ENCODE measurements at places on chromosomes 13 and 19.
A peak's percentile ranks its signal among the peaks of the same experiment; 100 is the strongest.

DNA sequence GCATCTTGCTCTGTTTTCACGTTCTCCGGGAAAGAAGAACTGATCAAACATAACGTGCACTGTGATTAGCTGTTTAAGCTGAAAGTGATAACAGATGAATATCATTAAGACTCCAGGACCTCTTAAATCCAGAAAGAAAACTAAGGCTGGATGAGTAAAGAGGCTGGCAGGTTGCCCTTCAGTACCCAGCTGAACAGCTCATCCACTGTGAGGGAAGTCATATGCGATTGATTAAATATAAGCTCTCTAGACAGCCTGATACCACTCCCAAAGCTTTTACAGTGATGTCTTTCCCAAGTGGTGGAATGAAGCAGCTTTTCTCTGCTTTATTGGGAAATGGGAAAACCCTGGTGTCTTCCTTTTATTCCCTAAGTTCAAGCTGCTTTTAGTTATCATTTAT lies 116.9 kb downstream of the EFNB2 start:
- DNase-seq = no peak

DNA sequence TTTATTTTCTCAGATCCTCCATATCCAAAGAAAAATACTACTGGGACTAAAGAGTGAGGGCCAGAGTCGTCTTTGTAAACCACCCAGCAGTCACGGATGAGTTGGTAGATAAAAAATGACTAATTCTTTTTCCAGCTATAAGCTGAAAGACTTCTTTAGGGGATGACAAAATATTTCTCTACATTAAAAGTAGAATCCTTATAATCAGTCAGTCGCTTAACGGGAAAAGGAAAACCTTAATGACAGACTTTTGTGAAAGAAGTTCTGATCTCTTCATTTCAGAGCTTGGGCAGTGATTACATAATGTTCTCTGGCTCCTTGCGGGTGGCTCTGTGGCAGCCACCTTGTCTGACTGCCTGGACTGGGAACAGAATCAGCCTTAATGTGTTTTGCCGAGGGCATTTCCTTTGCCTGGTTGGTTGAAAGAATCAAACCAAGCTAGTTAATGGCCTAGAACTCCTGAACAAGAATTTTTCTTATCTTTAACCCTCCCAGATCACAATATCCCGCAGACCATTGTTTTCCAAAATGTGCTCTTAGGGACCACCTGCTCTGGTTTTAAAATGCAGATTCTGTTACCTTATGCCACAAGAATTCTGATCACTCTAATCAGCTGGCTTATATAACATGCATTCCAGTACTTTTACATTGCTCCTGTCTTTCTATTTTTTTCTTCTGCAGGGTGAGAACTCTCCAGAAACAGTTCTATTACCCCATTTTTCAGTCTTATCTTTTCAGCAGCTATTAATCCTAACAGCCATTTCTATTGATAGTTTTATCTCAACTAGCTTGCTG lies 2.5 kb downstream of the ITM2B start:
- DNase-seq = peak; percentile 54

DNA sequence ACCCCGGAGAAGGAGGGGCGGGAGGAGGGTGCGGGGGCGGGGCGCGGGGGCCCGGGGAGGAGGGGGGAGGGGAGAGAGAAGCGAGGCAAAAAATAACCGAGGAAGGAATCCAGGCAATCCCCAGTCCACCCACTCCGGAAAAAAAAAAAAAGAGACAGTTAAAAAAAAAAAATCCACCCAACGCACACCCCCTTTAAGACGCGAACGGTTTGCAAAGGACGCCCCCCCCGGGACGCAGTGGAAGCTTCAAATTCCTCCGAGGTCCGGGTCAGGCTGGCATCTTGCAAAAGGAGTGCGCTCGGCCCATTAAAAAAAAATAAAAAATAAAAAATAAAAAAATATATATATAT lies at the start of gene CACNA1A:
CACNA1A (minus strand) TSS at position 9 of the 350 bp plus-strand sequence. CDS start 255 bp downstream, outside the sequence.
- no peak for DNase-seq

DNA sequence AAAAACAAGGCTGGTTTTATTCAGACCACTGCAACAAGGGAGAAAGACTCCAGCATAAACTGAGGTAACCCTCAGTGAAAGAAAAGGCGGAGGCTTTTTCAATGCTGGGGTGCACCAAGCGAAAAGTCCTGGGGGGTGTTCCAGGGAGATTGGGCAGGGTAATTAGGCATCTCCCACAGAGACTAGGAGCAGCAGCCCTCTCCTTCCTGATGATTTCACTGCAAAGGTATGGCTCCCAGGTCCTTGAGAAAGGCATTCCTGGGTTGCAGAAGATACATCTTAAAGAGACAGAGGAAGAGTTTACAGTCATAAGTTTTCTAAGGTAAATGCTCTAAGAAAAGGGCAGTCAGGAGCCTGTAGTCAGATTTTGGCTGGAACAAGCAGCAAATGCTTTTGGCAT lies 412.0 kb downstream of the FOXO1 start:
- DNase-seq = no peak

DNA sequence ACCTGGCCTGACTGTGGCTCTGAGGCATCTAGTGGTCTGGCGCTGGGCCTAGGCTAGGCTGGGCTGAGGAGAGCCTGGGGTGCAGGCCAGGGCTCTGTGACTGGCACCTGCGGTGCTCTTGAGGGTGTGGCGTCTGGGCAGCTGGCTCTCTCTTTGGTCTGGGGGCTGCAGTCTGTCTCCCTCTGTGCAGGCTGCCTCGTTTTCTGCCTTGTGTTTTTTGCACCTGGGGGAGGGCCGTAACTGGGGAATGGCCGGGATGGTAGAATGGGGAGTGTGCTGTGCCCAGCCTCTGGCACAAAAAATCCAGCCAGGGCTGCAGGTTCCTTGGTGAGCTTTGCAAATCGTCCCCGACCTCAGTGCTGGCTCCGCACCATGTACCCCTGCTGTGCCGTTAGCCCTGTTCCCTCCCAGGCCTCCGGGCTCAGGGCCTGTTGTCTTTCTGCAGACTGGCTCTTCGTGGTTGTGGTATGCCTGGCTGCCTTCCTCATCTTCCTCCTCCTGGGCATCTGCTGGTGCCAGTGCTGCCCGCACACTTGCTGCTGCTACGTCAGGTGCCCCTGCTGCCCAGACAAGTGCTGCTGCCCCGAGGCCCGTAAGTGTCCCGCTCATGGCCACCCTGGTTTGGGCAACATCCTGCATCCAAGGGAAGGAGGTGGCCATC lies 6.5 kb upstream of the USF2 start:
- no peak for DNase-seq

- no peak for DNase-seq
These were observed 4.5 kb downstream of the ADGRE1 start for GRCh38 chr19:6891761-6892385.

GRCh38 chr19:4187313-4188122 lies 5.0 kb downstream of the ANKRD24 start:
- DNase-seq = no peak

DNA sequence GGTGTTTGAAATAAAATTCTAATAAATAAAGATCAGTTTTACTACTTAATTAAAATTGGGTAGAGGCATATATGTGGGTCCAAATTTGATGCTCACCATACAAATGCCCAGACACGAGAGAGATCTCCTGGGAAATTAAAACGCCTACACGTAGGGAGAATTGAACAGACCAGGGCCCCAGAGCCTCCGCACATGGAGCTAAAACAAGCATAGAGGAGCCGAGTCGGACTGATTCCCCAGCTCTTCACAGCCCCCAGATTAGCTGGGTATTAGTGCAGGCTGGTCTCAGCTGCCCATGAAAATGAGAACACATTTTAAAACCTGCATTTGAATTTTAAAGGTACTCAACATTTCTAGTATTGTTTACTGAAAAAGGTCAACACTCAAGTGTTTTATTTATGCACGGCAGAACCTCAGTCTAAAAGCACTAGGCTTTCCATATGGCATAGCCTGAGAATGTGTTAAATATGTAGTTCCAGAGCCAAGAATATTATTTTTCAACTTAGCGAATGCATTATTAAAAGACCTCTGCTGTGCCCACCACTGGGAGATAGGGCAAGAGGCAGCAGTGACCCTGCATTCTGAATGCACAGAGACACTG lies 344.8 kb downstream of the ENOX1 start:
- no peak for DNase-seq

DNA sequence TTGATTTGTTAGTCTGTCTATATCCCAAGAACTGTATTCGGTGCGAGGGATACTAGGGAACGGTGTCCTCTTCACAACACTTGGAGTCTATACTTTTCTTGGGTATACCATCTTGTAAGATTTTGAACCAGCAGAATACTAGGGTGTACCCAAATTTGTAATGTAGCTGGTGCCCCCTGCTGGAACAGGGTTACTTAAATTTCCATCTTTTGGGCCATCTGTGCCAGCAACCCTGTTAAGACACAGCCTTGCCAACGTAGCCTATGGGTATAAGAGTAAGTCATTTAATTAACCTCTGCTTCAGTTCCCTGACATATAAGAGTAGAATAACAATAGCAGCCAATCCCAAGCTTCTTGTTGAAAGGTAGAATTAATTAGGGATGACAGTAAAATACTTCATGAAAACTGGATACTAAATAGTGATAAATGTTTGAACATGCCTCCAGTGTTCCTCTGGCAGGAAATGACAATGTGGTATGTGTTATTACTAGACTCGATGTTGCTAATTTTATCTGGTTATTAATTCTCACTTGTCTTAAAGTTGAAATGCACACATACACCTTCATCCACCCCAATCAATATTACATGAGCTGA lies 607.6 kb downstream of the FGF9 start:
- DNase-seq = peak; percentile 1

DNA sequence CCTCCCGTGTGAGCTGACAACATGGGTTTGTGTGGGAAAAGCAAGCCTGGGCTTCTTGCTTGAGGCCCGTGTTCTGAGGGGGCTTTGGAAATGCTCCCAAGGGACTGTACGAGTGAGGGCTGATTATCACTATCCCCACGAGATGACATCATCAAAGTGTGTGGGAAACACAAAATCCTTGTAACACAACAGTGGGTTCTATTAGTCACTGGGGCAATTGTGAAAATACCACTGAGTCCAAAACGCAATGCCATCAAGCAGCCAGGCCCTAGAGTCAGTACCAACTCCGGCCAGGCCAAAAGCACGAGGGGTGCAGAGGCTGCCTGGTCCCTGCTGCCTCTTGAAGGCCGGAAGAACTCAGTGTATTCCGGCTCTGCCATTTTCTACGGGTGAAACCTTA lies 29.6 kb downstream of the CAPS start:
- DNase-seq = peak; percentile 93

GRCh38 chr19:51107406-51108065 lies 673 bp downstream of the CTU1 start:
- no peak for DNase-seq

DNA sequence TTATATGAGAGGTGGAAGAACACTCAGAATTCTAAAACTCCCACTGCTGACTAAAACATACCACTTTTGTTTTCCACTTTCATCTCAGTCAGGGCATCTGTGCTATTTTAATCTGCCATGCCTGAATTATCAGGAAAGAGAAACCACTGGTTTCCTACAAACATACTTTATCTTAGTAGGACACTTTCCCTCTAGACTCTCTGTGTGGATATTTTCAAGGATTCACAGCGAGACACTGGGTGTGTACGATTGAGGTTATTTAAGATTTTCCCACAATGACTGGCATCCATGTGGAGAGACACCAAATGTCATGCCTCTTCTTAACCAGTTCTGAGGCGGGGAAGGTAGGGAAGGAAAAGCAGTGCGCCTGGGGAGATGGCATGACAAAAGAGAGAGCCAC lies 212.2 kb downstream of the ENOX1 start:
- DNase-seq = peak; percentile 37
